ENCODE measurements at places on chromosomes 5 and 9.

GRCh38 chr9:68844631-68845612 is 139.9 kb downstream of the PIP5K1B start:
- peak; percentile 67 for DNase-seq

DNA sequence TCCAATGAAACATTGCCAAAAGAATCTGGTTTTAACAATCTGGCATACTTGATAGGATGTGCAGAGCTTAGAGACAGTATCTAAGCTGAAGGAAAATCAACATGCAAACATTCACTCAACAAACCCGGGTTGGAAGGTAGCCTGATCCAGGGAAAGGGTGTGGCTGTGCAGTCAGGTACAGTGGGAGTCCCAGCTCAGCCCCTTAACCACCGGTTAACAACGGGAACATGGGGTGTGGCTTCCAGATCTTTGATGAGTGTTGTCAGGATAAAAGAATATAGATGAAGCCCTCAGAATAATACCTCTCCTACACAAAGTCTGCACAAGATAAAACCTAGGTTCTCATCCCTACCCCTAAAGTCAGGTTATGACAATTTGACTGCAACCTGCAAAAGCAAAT is 127.3 kb downstream of the CDK5RAP2 start:
- no peak for DNase-seq

GRCh38 chr5:154609251-154609650 is 131.2 kb upstream of the HAND1 start:
- DNase-seq = no peak

GRCh38 chr9:24011009-24011717 is 185.1 kb upstream of the ELAVL2 start:
- DNase-seq = no peak

DNA sequence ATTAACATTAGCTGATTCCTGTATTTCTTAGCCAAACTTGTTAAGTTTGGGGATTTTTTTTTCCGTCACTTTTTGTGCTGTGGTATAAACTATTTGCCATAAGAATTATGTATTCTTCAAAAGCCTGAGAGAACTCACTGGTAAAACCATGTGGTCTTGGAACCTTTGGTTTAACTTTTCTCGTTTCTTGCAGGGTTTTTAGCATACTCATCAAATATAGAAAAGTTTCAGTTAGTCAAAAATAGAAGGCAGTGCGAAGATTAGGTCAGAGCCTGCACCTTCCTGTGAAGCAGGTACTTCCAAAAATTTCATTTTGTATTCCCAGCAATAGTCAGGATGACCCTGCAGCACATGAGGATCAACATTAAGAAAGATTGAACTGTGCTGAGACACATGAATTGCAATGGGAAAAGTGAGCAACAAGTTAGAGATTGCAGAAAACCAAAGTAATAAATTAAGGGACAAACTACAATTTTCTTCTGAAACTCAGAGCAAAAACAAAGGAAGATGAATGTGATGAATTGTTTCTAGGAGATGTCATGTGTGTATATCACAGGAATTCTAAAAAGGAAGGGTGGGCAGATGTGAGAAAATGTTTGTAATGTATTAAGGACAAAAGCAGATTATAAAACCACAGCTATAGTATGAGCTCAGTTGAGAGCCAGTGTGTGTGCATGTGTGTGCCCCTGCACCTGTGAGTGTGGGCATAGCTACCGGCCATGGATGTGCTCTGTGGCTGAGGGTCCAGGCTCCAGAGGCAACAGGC is 102.2 kb downstream of the ANGPTL2 start:
- no peak for DNase-seq

DNA sequence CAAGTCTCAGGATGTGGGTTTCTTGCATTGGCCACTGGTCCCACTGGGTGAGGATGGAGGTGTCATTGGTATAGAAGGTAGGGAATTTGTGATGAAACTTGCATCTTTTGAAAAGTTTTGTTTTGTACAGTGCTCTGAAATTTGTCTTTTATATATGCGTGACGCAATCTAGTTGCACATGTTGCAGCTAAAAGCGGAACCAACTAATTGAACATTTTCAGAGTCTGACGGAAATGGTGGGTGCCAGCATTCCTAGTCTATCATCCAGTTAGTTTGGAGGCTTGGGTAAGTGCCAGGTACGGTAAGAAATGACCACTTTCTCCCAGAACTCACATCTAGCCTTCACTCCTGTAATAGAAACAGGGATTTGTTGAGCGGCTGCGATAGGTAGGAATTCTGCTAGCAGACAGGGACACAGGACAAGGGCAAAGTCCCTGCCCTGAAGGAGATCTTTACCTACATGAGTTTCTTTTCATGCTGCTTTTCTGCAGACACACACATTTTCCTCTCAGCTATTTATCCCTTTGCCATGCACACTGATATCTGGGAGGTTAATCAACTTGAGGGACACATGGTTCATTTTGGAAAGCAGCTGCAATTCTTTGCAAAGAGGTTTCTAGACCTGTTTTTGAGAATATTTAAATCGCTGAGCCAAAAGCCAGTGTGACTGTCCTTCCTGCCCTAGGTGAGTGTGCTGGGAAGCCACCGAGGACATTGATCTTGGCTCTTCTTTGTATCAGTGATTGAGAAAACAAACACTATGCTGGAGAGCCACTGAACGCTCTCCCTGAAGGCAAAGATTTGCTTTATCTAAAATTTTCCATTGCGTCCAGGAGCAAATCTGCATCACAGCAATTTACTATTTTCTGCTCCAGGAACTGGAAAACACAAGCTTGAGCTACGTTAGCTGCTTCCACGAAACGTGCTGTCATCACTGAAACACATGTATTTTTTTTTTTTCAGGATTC is 89.7 kb downstream of the DAP start:
- no peak for DNase-seq
